ENCODE measurements at places on chromosomes 6 and 20.

- no peak for DNase-seq
Observed at GRCh38 chr20:19310541-19310940, 98.1 kb downstream of the SLC24A3 start.

- DNase-seq: no peak
Observed at GRCh38 chr6:3052481-3053230, 15.6 kb upstream of the RIPK1 start.

- DNase-seq: no peak
Observed at GRCh38 chr20:61253264-61253639, 1.2 kb downstream of the CDH4 start.

DNA sequence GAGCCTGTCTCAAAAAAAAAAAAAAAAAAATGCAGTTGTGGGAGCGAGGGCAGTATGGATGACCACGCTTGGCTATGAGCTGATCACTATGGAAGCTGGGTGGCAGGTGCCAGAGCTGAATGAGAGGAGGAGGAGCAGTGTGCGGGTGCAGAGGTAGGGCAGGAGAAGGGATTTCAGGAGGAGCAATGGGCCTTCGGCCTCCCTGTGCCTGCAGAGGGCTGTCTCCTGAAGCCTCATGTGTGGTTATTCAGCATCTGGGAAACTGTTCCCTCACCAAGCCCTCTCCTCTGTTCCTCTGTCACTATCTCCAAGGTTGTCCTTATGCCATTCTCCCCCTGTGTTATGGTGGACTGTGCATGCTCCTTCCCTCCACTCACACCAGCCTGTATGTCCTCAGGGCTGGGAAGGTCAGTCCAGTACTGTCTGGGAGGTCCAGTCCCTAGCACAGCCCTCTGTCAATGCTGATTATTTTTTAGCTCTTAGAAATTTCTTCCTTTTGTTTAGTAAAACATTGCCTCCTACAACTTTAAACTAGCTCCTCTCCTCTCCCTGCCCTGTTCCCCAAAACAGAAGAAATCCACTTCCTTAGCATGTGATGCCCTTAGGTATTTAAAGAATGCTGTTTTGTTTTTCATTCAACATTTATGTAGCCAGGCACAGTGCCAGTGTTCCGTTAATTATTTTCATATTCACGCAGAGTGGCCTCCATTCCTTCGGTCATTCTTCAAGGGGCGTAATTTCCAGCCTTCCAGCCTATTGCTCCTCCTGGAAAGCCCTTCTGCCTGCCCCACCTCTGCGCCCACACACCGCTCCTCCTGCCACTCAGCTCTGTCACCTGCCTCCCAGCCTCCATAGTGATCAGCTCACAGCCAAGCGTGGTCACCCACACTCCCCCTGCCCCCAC is 48.9 kb downstream of the CNBD2 start:
- no peak for DNase-seq

GRCh38 chr6:91860541-91861335 is 1273.9 kb upstream of the MAP3K7 start:
- no peak for DNase-seq

- DNase-seq: no peak
Observed at GRCh38 chr20:7650086-7650879, 290.0 kb downstream of the HAO1 start.

- no peak for DNase-seq
Observed at GRCh38 chr6:160931378-160932310, 59.9 kb upstream of the MAP3K4 start.

GRCh38 chr6:5379647-5380242 is 118.4 kb downstream of the FARS2 start:
- peak; percentile 70 for DNase-seq

GRCh38 chr6:139313229-139313628 is 21.4 kb upstream of the TXLNB start:
- DNase-seq: no peak

DNA sequence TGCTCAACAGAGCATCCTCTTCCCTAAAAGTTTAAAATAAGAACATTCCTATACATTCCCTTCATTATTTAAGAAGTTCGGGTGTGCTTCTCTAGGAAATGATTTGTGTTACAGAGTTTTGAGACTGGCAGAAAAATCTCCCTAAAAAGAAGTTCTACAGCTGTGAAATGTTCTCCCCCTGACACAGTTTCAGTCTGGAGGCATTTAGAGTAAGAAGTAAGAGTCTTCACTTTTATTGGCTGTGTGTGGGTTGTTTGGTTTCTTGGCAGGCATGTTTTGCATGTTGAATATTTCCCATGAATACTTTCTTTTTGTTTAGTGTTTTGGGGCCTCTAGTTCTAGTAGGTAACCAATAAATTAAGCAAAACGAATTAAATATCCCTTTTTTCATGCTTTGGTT is 195.9 kb downstream of the TENT5A start:
- DNase-seq: no peak

GRCh38 chr20:51888291-51888690 is 86.0 kb upstream of the SALL4 start:
- DNase-seq: no peak

All from activated CD4-positive, alpha-beta T cell treated with anti-CD3 and anti-CD28 coated beads, Interleukin-2, Interleukin-6, amounts not matched to agents 100 ng/mL and 50 ng/mL, durations not matched to agents 16 hours and 8 hours (primary cell).